Right hindlimb (tissue), 1 donor: ENCODE measurements at places on chromosomes 6 and 20.

GRCh38 chr20:47411161-47411560 lies 54.7 kb upstream of the ZMYND8 start:
- no peak for DNase-seq

GRCh38 chr20:40502576-40502975 lies 186.5 kb downstream of the MAFB start:
- DNase-seq = no peak

- DNase-seq = no peak
These were observed 424.5 kb downstream of the GRIK2 start for GRCh38 chr6:101818051-101818450.

DNA sequence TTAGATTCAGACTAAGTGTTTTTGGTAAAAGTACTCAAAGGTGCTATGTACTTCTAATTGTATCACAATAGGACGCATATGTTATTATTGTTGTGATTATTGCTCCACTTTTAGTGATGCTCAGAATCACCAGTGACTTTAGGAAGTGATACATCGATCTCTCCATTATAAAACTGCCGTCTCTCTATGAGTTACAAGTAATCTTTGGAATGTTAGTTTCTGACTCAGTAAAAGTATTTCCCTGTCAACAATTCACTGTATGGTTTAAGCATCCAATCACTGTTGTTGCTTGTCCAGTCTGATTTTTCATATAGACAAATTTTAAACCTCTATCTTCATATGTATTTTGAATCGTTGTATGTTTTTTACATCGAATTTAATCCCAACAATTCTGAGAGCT lies 9.4 kb downstream of the DCBLD1 start:
- DNase-seq = no peak

DNA sequence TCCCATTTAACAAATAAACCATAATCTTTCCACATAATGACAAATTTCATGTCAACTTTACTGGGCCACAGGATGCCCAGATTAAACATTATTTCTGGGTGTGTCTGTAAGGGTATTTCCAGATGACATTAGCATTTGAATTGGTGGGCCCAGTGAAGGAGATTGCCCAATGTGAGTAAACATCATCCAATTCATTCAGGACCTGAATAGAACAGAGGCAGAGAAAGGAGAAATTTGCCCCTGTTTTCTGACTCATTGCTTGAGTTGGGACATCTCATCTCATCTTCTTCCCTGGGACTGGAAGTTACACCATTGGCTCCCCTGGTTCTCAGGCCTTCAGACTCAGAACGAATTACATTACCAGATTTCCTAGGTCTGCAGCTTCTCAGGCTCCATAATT lies 142.9 kb downstream of the TPBG start:
- no peak for DNase-seq

GRCh38 chr20:46571418-46571817 lies 21.0 kb upstream of the OCSTAMP start:
- DNase-seq = no peak

DNA sequence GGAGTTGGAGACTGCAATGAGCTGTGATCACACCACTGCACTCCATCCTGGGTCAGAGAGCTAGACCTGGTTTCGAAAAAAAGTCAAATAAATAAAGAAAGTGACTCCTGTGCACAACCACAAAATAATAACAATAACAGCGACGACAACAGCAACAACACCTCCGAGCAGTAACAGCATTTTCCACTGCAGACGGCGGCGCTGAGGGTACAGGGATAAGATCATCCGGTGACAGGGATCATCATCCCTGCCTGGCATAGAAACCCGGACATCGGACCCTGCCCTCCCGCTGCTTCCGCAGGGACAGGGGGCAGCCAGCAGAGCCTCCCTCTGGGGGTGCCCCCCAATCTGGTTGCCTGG lies 11.5 kb downstream of the SRXN1 start:
- no peak for DNase-seq

- DNase-seq = no peak
These were observed 21.9 kb downstream of the SNPH start for GRCh38 chr20:1287787-1288569.

- no peak for DNase-seq
These were observed 54.5 kb downstream of the CLIC5 start for GRCh38 chr6:45961125-45961524.

DNA sequence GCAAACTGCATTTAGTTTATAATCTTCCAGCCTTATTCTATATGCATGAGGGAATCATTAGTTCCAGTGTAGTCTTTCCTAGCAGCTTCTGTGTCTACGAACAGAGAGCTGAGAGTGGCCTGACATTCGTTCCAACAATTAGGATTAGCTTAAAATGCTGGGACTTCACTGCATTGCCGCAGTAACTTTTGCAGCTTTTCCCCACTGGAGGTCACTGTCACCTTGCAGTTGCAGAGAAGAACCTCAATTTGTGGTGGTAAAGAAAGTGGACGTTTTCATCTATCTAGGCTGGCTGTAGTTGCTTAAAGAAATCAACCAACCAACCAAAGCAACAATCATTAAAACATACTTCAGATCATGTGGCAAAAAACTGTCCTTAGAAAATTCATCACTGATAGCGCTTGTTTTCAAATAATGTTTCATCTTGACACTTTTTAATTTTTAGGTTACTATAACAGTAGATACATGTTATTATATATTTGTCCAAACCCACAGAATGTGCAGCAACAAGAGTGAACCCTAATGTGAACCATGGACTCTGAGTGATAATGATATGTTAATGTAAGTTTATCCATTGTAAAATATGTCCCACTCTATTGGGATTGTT lies 12.2 kb downstream of the MYLK4 start:
- DNase-seq = peak; percentile 77

DNA sequence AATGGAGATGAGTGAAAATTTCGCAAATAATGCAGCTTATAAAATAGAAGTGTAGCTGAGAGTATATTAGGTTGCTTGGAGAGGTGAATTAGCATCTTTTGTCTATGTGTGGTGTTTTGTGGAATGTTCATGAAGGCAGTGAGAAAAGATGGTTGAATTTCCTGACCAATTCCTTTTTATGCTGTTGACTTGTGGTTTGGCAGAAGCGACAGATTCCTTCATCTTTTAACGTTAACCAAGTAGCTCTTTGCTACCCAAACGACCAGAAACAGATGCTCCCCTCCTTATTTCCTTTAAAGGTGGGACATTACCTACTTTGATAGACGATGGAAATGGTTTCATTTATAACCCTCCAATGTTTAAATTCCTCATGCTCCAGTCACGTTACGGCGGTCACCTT lies 390.5 kb downstream of the QKI start:
- no peak for DNase-seq

DNA sequence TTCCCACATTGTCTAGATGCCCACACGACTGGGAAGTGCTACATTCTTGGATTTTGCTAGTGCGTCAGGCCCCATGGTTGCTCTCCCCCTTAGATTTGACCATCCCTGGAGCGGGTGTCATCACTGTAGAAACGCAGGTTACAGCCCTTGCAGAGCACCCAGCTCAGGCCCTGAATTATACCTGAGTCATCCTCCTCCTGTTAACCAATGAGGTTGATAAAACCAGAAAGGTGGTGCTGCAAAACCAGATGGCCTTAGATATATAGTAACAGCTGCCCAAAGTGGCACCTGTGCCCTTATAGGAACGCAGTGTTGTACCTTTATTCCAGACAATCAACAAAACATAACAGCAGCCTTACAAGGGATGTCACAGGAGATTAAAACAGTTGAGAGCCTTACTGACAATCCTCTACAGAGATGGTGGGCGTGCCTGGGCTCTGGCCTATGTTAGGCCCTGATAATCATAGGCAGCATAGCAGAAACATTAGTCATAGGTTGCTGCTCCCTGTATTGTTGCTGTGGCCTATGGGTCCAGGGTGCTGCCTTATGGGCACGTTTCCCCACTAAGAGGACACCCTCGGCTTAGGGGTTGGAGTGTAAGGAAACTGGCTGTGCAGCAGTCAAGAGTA lies 33.6 kb upstream of the HSF2 start:
- DNase-seq = no peak
